ENCODE measurements at places on chromosomes 2 and 18. TPM values are rescaled to one million over a fixed set of nuclear protein-coding genes. Genes with fewer than 3 reads are reported as not detected.

CYTIP gene
- 2.3 TPM for total RNA-seq

DSEL gene
- total RNA-seq = 3.3 TPM

RTTN gene
- total RNA-seq = 6.6 TPM

ASXL3 gene
- total RNA-seq = 9.8 TPM

APOB gene
- 9.8 TPM for total RNA-seq

SLC4A1AP gene
- total RNA-seq = 21.8 TPM

CCDC121 gene
- 3.1 TPM for total RNA-seq

NOSTRIN gene
- 26.5 TPM for total RNA-seq

EFR3B gene
- total RNA-seq = 9.7 TPM

NEMP2 gene
- total RNA-seq = 8.9 TPM

ZSWIM2 gene
- not detected for total RNA-seq

MRO gene
- 7.2 TPM for total RNA-seq

SMAD2 gene
- 99.9 TPM for total RNA-seq
